ENCODE measurements at places on chromosomes 1 and 21. TPM values are rescaled to one million over a fixed set of nuclear protein-coding genes. Genes with fewer than 3 reads are reported as not detected.

MROH7 gene
- 0.49 TPM for total RNA-seq

TCEA3 gene
- total RNA-seq = 21.6 TPM

FCER1G gene
- 0.97 TPM for total RNA-seq

PRRX1 gene
- total RNA-seq = 1,001 TPM

FMO5 gene
- total RNA-seq = 2.9 TPM

GJA4 gene
- not detected for total RNA-seq

NADK gene
- 86.5 TPM for total RNA-seq

TMEM240 gene
- total RNA-seq = 4.7 TPM

MAP3K7CL gene
- total RNA-seq = 7.3 TPM

PAPPA2 gene
- 0.12 TPM for total RNA-seq

SLFNL1 gene
- 0.65 TPM for total RNA-seq

RHD gene
- total RNA-seq = not detected

PSMB4 gene
- total RNA-seq = 204 TPM

OPRD1 gene
- not detected for total RNA-seq

TNFSF4 gene
- 0.85 TPM for total RNA-seq

KLHDC7A gene
- total RNA-seq = not detected

C1QB gene
- total RNA-seq = not detected

CHRNB2 gene
- under 0.01 TPM for total RNA-seq

TTC24 gene
- not detected for total RNA-seq

CFAP45 gene
- 0.12 TPM for total RNA-seq

CYP4Z1 gene
- not detected for total RNA-seq

RNU1-3 gene
- under 0.01 TPM for total RNA-seq
